ENCODE measurements at places on chromosomes 4 and X.

DNA sequence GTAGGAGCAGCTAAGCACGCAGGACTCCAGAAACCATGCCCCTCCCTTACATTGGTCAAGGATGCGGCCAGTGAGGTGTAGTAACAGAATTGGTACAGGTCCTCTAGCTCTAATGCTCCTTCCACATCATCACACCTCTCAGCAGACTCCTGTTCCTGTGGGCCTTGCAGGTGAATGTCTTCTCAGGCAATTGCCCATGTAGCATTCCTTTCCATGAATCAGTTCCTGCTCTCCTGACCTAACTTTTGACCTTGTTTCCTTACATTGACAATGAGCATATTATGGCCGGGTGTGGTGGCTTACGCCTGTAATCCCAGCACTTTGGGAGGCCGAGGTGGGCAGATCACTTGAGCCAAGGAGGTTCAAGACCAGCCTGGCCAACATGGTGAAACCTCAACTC, 31.3 kb downstream of the MAP7D3 start:
- DNase-seq = no peak

DNA sequence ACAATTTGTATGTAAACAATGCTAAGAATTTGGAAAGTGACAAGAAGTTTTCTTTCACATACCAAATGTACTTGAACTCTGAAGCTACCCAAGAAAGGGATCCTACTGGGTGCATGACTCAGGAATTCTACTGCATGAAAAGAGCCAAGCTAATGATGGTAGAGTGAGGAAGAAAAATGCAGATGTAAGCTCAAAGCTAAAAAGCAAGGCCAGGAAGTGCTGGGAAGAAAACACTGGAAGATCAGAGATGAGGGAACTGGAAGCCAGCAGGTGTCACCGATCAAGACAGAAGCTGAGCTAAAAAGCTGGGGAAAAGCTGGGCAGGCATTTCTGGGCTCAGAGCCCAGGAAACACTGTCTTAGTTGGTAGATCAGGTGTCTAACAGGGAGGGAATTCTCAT, 449.1 kb downstream of the NKX6-1 start:
- DNase-seq = no peak

- no peak for DNase-seq
Observed at GRCh38 chrX:49838374-49838773, 9.3 kb downstream of the PAGE4 start.

- no peak for DNase-seq
Observed at GRCh38 chr4:174444390-174444789, 77.9 kb downstream of the HPGD start.

- DNase-seq = no peak
Observed at GRCh38 chr4:77525538-77525937, 80.1 kb upstream of the CXCL13 start.

- no peak for DNase-seq
Observed at GRCh38 chrX:133653358-133653757, 238.1 kb upstream of the GPC4 start.

GRCh38 chr4:19239565-19239964, 1012.1 kb upstream of the SLIT2 start:
- no peak for DNase-seq

- no peak for DNase-seq
Observed at GRCh38 chr4:168688584-168688983, 191.7 kb downstream of the PALLD start.

- DNase-seq = no peak
Observed at GRCh38 chr4:183790661-183791060, 114.4 kb upstream of the STOX2 start.

DNA sequence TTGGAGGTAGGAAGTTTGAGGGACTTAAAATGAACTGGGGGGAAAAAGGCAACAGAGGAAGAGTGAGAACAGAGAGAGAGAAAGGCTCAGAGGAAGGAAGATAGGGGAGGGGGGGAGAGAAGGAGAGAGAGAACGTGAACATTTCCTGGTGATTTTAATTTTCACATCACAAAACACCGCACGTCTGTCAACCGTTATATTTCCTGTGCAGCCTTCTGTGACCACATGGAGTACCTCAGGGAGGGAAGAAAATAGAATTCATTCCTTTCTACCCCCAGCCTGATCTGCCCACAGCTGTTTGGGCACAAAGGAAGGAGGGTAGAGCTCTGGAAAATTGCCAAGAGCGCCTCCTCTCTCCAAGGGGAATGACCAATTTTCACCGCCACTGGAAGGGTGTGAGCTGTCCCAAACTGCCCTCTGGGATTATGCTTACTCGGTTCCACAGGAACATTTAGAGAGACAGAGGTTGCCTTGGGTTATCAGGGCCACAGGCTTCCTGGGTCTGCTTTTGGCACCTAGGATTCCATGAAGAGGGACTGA, 135.7 kb upstream of the MAMLD1 start:
- DNase-seq = no peak

DNA sequence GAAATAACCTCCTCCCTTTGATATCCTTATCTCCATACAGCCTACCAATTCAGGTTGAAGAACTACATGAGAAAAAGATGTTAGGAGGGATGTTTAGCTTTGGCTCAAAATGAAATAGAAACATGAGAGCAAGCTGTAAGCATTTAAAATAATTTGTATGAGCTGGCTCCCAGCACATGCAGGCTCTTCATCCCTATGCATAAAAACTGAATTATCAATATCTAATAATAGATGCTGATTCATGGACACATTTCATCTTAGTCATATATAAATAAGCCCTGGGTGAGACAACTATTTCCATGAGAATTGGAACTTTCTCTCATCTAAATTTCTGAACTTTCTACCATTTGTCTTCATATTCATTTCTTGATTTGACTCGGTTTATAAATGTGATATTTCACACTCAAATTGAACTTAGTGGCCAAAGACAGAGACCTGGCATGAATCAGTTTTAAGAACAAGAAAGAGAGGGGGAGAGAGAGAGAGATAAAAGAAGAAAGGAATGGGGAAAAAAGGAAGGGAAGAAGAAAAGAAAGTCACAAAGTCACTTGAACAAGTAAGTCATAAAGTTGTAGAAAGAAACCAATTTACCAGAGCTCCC, 48.9 kb upstream of the GPR174 start:
- DNase-seq = no peak

DNA sequence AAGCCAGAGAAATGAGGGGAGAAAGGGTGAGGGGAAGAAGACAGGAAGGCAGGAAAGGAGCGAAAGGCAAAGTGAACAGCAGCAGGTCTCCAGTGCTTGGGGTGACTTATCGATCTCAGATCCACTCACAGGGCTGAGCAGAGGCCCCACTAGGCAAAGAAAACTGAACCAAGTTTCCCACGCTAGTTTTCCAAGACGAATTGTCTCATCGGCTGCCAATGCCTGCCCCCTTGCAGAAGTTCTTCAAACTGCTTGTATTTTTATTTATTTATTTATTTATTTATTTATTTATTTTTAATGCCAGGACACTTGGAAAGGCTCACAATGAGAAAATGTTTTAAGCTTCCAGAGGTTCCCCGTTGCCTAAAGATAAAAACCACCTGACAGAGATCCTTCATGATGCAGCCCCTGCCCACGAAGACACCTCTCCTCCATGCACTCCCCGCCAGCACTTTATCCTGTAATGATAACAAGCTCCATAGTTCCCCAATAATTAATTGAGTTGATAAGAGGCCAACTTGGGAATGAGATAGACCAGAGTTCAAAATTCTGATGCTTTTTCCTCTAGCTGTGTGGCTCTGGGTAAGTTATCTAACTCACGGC, 43.2 kb downstream of the QDPR start:
- no peak for DNase-seq

- DNase-seq = no peak
Observed at GRCh38 chr4:158610790-158611189, 60.9 kb downstream of the C4orf46 start.

GRCh38 chr4:99059550-99059949, 29.0 kb downstream of the ADH5 start:
- no peak for DNase-seq

DNA sequence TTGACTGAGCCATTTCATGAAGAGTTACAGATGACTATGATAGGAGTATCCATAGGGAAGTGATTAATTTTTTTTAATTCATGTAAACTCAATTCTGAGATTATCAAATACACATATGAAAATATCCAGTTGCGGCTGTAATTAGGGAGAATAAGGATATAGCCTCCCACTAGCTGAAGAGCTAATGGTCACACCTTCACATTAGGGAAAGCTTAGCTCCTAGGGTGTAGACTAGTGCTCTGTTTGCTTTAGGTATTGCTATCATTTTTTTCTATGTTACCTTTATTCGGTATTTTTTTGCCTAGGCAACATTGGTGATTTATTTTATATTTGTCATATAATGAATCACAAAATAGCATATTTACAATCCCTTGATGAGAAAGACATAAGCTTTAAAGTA, 39.6 kb upstream of the EPGN start:
- no peak for DNase-seq

DNA sequence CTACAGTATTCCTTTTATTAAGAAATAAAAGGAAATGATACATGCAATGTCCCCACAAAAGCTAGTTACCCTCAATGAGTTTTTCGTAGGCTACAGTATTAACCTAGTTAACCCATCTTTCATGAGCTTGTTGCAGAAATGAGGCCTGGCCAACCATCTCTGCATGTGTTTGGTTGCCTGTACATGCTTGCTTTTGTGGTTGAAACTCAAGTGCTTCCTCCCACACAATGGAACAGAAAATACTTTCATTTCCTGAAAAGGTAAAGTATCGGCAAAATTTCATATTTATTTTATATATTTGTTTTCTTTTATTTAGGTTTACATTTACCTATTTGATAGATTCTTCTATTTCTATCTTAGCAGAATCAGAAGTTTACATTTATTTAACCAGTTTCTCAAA, 214.6 kb upstream of the FAM241A start:
- DNase-seq = no peak
